Naive thymus-derived CD4-positive, alpha-beta T cell (primary cell): ENCODE measurements at places on chromosomes 7 and 10. TPM values are rescaled to one million over a fixed set of nuclear protein-coding genes. Genes with fewer than 3 reads are reported as not detected.

DNA sequence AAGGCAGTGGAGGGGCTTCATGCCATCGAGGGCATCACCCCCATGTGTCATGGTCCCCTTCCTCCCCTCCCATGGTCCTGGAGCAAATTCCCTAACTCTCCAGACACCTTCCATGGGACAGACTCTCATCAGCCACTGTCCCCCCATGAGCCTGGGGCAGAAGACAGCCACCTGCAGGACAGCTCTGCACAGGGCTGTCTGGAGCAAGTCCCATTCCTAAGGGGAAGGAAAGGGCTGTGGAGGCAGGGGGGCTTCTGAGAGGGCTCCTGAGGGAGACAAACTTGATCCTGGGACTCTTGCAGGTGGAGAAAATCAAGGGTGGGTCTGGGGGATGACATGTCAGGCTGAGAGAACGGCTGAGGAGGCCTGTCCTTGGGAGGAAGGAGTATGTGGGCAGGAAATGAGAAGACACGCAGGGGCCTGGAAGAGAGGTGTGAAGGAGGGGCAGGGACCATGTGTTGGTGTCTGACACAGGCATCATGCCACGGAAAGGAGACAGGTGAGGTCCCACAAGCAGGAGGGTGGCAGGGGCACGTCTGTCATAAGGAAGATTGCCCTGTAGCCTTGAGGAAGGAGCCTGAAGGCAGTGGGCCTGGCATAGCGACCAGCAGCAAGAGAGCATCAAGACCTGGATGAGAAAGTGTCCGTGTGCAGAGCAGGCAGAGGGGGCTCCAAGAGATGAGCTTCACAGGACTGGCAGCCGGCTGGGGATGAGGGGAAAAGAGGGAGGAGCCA lies 14.4 kb upstream of the GDF10 start:
- no peak for DNase-seq
- no peak overlapping the region for H3K4me3 ChIP-seq
- H3K27me3 ChIP-seq = no peaks in the 10 kb centered on the region
- H3K4me1 ChIP-seq = peaks cover 8% of the 10 kb centered on the region

DNA sequence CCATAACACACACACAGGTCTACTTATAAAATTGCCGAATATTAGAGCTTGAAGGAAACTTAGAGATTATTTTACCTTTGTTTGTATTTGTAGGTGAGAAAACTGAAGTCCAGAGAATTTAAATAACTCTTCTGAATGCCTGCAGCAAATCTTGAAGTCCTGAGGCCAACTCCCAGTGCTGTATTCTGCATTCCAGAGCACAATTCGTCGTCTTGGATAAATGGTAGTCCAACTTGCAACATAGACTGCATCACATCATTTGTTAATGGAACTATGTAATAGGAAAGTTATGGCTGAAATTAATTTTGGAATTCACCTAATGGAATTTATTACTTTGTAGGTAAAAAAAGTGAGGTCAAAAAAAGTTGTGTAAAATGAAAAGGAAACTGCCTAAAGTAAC lies 37.3 kb upstream of the SEMA3D start:
- no peak overlapping the region for H3K27ac ChIP-seq
- no peak overlapping the region for H3K4me3 ChIP-seq
- DNase-seq = no peak
- H3K36me3 ChIP-seq = no peaks in the 10 kb centered on the region
- no peaks in the 10 kb centered on the region for H3K27me3 ChIP-seq
- no peaks in the 10 kb centered on the region for H3K4me1 ChIP-seq

GRCh38 chr10:112282086-112282485 lies 1.1 kb upstream of the TECTB start:
- no peaks in the 10 kb centered on the region for H3K36me3 ChIP-seq
- DNase-seq = no peak
- H3K27ac ChIP-seq = no peak overlapping the region
- no peak overlapping the region for H3K4me3 ChIP-seq
- no peaks in the 10 kb centered on the region for H3K4me1 ChIP-seq

GRCh38 chr10:28991333-28992270 lies 297.3 kb upstream of the LYZL1 start:
- DNase-seq = peak; percentile 23
- no peak overlapping the region for H3K27ac ChIP-seq
- H3K4me3 ChIP-seq = no peak overlapping the region
- no peaks in the 10 kb centered on the region for H3K36me3 ChIP-seq
- H3K27me3 ChIP-seq = no peaks in the 10 kb centered on the region

Gene FFAR4
- not detected for polyA plus RNA-seq
